CD8-positive, alpha-beta memory T cell (primary cell): ENCODE measurements at places on chromosomes 7 and 10. TPM values are rescaled to one million over a fixed set of nuclear protein-coding genes. Genes with fewer than 3 reads are reported as not detected.

The CDK13 gene
- total RNA-seq = 43.9 TPM

The KMT2E gene
- 81.0 TPM for total RNA-seq

The CRHR2 gene
- not detected for total RNA-seq

The AKR1C8 gene
- 0.20 TPM for total RNA-seq

The HOXA4 gene
- not detected for total RNA-seq

GRCh38 chr7:100367676-100368613 is 5.3 kb upstream of the PILRA start:
- H3K36me3 ChIP-seq = peaks cover 6% of the 10 kb centered on the region
- peaks cover 18% of the 10 kb centered on the region for H3K4me1 ChIP-seq
- peak; percentile 26 for DNase-seq
- no peaks in the 10 kb centered on the region for H3K27me3 ChIP-seq
- H3K4me3 ChIP-seq = no peak overlapping the region

DNA sequence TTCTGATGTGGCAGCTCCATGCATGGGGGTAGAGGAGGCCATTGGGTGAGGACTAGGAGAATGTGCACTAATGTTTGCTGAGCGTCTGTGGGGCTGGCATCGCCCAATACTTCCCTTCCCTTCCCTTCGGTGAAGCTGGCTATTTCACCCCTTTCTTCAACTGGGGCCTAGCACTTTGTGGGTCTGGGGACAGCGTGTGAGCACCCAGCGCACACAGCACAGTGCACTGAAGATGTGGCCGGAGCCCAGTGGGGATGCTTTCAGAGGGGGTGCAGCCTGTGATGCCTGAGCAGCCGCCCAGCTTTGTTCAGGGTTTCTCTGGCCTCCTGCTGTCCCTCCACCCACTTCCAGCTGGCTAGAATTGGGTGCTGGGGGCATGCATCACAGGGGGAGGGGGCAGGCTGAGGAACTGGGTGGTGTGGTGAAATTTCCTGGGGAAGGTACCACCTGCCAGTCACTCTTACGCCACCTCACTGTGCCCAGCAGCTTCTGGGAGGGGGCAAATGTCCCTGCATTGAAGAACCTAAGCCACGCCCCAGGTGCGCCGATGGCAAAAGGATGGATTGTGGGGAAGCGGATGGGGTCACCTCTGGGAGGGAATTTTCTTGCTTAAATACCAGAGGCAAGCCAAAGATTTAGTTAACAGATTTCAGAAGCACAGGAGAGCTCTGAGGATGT is 45.5 kb downstream of the CLEC2L start:
- no peaks in the 10 kb centered on the region for H3K4me1 ChIP-seq
- DNase-seq = no peak

GRCh38 chr7:95690367-95690947 is 81.9 kb upstream of the DYNC1I1 start:
- no peaks in the 10 kb centered on the region for H3K4me1 ChIP-seq
- H3K36me3 ChIP-seq = no peaks in the 10 kb centered on the region
- DNase-seq = no peak
- H3K4me3 ChIP-seq = no peak overlapping the region

GRCh38 chr10:92493362-92493761 is 80.5 kb downstream of the IDE start:
- H3K4me3 ChIP-seq = no peak overlapping the region
- H3K27me3 ChIP-seq = no peaks in the 10 kb centered on the region
- H3K4me1 ChIP-seq = no peaks in the 10 kb centered on the region
- H3K36me3 ChIP-seq = peaks cover 14% of the 10 kb centered on the region
- no peak for DNase-seq

- H3K4me3 ChIP-seq = no peak overlapping the region
- DNase-seq = no peak
- peaks cover 10% of the 10 kb centered on the region for H3K4me1 ChIP-seq
- no peaks in the 10 kb centered on the region for H3K36me3 ChIP-seq
Measured at GRCh38 chr7:1103789-1104515, 16.0 kb downstream of the GPER1 start.

- H3K4me3 ChIP-seq = no peak overlapping the region
- H3K27ac ChIP-seq = no peak overlapping the region
- no peak for DNase-seq
- peaks cover 27% of the 10 kb centered on the region for H3K4me1 ChIP-seq
- H3K36me3 ChIP-seq = no peaks in the 10 kb centered on the region
- no peaks in the 10 kb centered on the region for H3K27me3 ChIP-seq
Measured at GRCh38 chr10:123011987-123012386, 3.2 kb downstream of the ACADSB start.

DNA sequence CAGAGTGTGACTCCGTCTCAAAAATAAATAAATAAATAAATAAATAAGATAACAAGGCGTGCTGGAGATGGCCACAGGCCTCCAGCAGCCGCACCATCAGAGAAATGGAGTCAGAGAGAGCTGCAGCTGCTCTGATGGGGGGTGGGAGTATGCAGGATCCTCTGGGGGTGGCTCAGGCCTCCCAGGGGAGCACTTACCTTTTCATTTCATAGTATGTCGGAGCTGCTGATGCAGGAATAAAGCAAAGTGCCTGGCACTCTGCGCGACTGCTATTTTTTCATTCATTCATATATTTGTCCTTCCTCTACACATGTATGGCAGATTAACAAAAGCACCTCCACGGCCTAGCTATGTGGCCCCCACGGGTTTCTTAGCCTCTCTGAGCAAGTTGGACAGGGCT is 175.9 kb downstream of the CUX1 start:
- DNase-seq = no peak
- H3K36me3 ChIP-seq = no peaks in the 10 kb centered on the region
- H3K27me3 ChIP-seq = no peaks in the 10 kb centered on the region
- H3K4me3 ChIP-seq = no peak overlapping the region

DNA sequence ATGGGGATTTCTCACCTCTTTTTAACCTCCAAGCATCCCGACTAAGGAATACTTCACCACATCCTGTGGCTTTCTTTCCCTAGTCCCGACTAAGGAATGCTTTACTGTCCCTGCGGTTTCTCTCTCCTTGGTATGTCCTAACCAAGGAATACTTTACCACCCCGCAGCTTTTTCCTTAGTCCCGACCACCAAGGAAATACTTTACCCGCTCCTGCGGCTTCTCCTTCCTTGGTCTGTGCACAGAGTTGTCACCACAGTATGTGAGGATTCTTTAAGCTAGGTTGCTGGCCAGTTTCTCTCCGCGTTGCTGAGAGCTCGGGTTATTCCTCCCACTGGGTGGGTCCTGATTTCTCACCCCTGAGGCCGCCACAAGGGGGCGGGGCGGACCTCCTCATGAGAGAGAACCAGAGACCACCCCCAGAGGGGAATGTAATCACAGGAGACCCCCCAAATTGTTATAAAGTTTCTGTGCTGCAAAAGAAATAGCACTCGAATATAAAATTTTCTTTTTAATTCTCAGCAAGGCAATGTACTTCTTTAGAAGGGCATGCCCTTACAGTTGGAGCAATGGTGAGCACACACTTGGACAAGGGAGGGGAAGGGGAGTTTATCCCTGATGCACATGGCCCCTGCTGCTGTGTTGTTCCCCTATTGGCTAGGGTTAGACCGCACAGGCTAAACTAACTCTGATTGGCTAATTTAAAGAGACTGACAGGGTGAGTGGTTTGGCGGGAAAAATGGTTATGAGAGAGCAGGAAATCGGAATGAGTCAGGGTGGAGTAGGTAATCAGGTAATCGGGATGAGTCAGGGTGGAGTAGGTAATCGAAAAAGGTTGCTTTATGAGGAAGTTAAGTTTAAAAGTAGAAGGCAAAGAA is 12.8 kb downstream of the SUGCT start:
- no peaks in the 10 kb centered on the region for H3K4me1 ChIP-seq
- H3K27me3 ChIP-seq = no peaks in the 10 kb centered on the region
- H3K4me3 ChIP-seq = no peak overlapping the region
- no peaks in the 10 kb centered on the region for H3K36me3 ChIP-seq

DNA sequence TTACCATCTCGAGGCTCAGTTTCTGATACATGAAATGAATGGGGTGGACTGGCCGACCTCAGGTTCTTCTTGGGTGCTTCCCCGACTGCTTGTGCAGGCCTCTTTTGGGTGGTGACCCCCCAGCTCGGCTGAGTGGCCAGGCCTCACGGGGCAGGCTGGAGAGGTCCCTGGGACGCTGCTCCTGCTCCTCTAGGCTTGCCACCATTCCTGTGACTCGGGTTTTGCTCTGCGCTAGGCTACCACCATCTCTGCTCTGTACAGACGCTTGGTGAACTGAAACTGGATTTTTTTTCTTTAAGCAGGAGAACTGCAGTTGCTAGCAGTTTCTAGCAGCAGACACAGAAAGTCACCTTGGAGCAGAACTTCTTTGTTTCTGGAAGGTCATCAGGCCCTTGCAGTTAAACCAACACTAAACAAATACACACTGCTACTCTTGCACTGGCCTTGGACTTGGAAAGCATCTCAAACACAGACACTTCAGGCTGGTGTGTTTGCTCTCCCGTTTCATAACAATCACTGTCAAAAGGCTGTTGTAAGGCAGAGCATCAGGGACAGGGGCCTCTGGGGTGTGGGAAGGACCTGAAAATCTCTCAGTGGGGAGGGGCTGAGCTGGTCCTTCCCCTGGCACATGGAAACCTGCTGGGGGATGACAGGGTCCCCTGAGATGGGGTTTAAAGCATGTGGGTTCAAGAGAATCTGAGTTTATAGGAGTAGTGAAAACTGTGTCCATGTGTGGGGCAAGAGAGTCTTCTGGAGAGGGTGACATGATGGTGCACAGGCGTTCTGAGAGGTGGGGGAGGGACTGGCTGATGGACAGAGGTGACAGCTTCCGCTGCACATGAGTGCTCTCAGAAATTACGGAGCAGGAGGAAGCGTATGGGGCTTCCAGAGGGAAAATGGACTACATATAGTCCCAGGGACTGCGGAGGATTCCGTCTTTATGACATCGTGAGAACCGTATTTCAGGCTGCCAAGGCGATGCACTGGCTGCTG is 35.0 kb upstream of the GIMAP8 start:
- H3K36me3 ChIP-seq = no peaks in the 10 kb centered on the region
- no peaks in the 10 kb centered on the region for H3K27me3 ChIP-seq
- no peak overlapping the region for H3K4me3 ChIP-seq
- no peak overlapping the region for H3K27ac ChIP-seq
- H3K4me1 ChIP-seq = no peaks in the 10 kb centered on the region
- DNase-seq = no peak

GRCh38 chr7:46450886-46451285 is 529.8 kb upstream of the IGFBP3 start:
- H3K27ac ChIP-seq = no peak overlapping the region
- H3K36me3 ChIP-seq = no peaks in the 10 kb centered on the region
- no peaks in the 10 kb centered on the region for H3K4me1 ChIP-seq
- H3K27me3 ChIP-seq = no peaks in the 10 kb centered on the region

DNA sequence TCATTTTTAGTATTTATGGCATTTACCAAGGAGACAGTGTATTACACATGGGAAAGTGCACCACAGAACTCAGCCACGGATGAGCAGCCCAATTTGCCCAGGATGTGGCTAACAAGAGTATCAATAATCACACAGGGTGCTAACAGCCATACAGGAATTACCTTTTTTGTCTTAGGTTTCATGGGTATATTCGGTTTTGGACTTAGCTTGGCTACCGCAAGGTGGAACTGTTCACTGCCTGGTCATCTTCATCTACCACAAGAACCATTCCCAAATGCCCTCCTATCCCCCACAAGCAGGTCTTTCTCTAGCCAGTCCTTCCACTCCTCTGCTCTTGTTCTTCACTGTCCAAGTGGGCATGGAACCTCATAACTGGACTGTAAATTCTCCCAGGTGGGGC is 6.0 kb downstream of the PDLIM1 start:
- H3K4me3 ChIP-seq = no peak overlapping the region
- H3K4me1 ChIP-seq = no peaks in the 10 kb centered on the region
- no peaks in the 10 kb centered on the region for H3K27me3 ChIP-seq

DNA sequence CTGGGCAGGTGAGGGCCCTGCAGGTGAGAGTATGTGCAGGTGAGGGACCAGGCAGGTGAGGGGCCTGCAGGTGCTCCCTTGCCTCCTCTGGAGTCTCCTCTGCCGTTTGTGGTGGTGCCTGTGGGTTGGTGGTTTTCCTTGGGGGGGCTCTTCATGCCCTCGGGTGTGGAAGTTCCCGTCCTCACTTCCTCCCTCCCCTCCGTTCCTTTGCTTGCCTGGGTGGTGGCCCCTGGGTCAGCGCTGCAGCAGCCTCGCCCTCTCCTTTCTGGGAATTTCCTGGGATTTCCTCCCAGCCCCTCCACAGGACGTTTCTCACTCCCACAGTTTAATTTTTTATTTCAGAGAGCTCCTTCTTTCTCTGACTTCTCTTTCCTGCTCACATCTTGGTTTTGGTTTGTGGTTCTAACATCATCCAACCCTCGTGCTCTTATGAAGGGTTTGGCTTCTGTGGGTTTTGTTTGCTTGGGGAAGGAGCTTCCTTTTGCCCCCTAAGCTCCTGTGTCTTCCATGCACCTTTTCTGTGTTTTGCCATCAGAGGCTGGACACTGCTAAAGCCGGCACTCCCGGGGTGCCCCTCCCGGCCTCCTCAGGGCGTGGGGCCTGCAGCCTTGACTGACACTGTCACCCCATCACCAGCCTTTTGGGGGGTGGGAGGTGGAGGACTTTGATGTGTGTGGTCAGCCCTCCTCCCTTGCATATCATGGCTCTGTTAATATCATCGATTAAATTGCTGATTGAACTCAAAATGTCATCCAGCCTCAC is 29.2 kb upstream of the ADGRA1 start:
- H3K36me3 ChIP-seq = no peaks in the 10 kb centered on the region
- DNase-seq = no peak
- H3K27ac ChIP-seq = no peak overlapping the region
- peaks cover 9% of the 10 kb centered on the region for H3K4me1 ChIP-seq

DNA sequence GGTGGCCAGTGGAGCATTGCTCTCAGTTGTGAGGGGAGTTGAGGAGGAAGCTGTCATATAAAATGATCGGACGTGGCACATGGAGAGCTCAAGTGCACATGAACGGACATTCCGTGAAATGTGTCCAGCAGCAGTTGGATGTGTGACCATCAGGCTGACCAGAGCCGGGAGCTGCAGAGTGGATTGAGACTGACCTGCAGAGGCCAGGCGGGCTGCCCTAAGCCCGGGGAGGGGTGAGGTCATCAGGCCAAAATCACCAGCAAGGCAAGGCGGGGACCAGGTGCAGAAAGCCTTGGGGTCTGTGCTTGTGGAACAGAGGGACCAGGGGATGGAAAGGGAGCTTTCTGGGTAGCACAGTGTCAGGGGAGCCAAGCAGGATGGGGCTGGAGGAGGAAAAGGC is 279.5 kb downstream of the CELF2 start:
- H3K4me3 ChIP-seq = no peak overlapping the region
- no peak for DNase-seq
- no peaks in the 10 kb centered on the region for H3K27me3 ChIP-seq
- no peaks in the 10 kb centered on the region for H3K4me1 ChIP-seq
- H3K27ac ChIP-seq = no peak overlapping the region

DNA sequence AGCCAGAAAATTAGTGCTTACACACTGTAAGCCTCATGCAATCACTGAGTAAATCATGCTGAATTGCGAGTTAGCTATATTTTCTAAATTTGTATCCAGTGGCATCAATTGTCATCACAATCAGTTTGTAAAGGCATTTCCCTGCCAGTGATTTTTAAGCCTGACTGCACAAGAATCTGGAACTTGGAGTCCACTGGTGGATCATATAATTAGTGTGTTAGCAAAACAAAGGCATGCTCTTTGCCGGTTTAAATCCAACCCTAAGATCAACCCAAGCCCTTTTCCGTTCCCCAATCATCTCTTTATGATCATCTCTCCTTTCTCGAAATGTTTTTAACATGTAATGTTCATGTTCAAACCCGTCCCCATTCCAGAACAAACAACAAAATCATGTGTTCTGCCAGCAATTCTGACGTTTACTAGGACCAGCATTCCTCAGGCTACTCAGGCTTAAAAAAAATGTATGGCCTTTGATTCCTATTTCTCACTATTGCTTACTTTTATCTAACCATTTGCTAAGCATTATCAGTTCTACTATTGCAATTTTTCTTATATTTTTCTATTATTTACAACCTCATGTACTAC is 649.2 kb downstream of the SORCS1 start:
- no peak for DNase-seq
- no peaks in the 10 kb centered on the region for H3K36me3 ChIP-seq
- no peak overlapping the region for H3K27ac ChIP-seq

- no peak overlapping the region for H3K27ac ChIP-seq
- DNase-seq = no peak
- H3K27me3 ChIP-seq = no peaks in the 10 kb centered on the region
Measured at GRCh38 chr7:30634634-30635201, 40.0 kb downstream of the GARS1 start.
